ENCODE measurements at places on chromosomes 13 and 19.

GRCh38 chr19:8208922-8209461, at the start of gene CERS4:
CERS4 (plus strand) TSS chr19:8209370; CDS start chr19:8251077, 41,707 bp downstream.
- DNase-seq, result peak; percentile 49

DNA sequence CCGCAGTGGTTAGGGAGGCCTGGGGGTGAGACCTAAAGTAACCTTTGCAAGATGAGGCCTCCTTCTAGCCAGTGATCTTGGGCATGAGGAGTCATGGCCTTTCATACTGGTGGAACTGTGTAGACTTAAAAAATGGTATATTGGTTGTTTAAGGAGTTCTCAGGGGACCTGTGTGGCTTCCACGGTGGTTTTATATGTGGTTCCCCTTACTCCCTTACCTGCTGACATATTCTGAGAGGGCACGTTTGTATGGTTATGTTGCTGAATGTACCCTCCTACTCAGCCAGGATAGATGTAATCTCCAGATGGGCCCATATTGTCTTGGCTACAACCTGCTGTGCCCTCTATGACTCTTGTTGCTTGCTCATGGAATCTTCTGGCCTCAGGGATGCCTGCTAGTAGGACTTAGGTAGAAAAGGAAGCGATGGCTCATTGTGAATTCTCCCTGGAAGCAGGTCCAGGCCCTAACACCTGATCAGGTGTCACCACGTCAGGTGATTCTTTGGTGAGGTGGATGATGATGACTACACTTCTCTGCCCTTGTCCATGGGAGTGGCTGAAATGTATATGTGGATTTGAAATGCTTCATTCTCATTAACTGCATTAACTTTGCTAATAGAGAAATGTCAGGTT, 1.8 kb downstream of the ZNF460 start:
- DNase-seq, result no peak

DNA sequence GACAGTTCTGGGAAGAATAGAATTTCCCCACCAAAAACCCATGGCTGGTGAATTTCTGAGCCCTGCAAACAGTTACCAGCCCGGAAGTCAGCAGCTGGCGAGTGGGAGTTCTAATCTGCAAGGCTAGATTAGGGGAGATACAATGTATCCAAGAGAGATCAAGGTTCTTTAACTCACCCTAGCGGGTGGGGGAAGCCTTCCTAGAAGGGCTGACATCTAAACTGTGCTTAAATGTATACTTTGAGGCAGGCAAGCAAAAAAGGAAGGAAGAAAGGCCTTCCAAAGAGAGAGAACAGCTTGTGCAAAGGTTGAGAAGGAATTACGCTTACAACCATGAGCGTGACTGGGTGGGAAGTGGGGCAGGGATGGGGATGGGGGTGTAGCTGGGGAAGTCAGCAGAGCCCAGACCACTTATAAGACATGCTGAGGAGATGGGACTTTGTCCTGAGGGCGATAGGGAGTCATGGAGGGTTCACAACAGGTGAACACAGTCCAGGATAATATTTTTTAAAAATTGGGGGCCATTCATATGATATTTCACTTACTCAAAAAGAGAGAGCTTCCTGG, 20.8 kb upstream of the ZNRF4 start:
- no peak for DNase-seq

- DNase-seq, result no peak
Observed at GRCh38 chr13:47256618-47257017, 359.8 kb upstream of the HTR2A start.

DNA sequence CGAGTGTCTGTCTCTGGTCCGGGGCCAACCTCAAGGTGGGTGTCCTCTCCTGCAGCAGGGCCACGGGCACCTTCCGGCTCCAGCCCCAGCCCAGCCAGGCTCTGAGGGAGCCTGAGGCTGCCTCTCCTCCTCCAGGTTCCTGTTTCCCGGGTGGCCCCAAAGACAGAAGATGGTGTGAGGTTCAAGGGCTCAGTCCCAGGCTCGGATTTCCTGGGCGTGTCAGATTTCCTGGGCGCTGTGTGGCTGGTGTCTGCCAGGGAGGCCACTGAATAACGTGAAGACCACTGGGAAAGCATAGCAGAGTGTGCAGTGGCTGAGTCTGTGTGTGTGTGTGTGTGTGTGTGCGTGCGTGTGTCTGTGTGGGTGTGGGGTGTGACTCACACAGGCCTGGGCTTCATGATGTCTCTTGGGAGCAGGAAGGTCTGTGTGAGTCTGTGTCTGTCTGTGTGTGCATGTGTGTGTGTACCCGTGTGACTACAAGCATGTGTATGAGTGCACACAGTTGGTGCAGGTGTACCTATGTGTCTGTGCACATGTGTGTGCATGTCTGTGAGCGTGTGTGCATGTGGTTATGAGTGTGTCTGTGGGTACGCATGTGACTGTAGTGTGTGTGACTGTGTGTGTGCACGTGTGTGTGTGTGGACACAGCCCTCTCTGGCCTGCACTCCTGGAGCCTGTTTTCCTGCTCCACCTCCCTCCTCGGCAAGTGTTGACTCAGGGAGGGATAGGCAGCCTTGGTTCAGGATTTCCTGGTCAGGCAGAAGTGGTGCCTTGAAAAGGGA, 28.3 kb downstream of the CEBPA start:
- DNase-seq, result no peak

DNA sequence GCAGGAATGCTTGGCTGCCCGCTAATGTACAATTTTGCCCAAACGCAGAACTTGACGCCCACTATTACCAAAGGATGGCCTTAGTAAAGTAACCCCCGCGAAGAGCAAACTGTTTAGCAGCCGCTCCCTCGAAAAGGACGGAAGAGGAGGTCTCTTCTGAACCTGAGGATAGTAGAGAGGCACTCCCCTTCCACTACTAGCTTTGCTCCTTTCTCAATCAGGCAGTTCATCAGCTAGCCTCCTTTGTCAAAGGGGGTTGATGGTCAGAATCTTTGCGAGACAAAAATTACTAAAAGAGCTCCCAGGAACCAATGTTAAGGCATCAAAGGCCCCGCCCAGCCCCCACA, 534 bp downstream of the CAB39L start:
- no peak for DNase-seq

GRCh38 chr13:37701306-37701705, 102.7 kb upstream of the POSTN start:
- DNase-seq, result no peak

DNA sequence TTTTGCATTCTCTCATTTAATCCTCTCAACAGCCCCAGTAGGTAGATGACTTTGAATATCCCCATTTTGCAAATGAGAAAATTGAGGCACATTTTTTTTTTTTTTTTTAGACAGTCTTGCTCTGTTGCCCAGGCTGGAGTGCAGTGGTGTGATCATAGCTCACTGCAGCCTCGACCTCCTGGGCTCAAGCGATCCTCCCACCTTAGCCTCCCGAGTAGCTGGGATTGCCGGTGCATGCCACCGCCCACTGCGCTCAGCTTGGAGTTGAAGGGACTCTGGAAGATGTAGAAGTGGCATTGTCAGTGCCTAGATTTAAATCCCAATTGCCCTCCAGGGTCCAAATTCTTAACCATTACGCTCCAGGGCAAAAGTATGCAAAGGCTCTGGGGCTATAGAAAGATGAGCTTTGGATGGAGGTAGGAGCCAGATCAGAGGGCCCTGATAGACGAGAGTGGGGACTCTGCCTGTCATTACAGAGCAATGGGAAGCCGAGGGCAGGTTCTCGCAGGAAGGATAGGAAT, 813 bp upstream of the MCOLN1 start:
- no peak for DNase-seq

GRCh38 chr19:6761053-6761676, 6.1 kb downstream of the SH2D3A start:
- no peak for DNase-seq

- no peak for DNase-seq
Observed at GRCh38 chr19:40313229-40313983, 28.3 kb upstream of the AKT2 start.
